ENCODE measurements at places on chromosomes 3 and 15. TPM values are rescaled to one million over a fixed set of nuclear protein-coding genes. Genes with fewer than 3 reads are reported as not detected.
A peak's percentile ranks its signal among the peaks of the same experiment; 100 is the strongest.

CCR3 gene
- not detected for total RNA-seq

NMB gene
- 6.1 TPM for total RNA-seq

MNS1 gene
- 0.53 TPM for total RNA-seq

OR5H2 gene
- total RNA-seq = not detected

TUSC7 gene
- total RNA-seq = not detected

- DNase-seq = peak; percentile 22
Observed at GRCh38 chr3:13091898-13092611, 18.8 kb upstream of the IQSEC1 start.

BRPF1 gene
- total RNA-seq = 24.8 TPM

CLDN11 gene
- 111 TPM for total RNA-seq

DNA sequence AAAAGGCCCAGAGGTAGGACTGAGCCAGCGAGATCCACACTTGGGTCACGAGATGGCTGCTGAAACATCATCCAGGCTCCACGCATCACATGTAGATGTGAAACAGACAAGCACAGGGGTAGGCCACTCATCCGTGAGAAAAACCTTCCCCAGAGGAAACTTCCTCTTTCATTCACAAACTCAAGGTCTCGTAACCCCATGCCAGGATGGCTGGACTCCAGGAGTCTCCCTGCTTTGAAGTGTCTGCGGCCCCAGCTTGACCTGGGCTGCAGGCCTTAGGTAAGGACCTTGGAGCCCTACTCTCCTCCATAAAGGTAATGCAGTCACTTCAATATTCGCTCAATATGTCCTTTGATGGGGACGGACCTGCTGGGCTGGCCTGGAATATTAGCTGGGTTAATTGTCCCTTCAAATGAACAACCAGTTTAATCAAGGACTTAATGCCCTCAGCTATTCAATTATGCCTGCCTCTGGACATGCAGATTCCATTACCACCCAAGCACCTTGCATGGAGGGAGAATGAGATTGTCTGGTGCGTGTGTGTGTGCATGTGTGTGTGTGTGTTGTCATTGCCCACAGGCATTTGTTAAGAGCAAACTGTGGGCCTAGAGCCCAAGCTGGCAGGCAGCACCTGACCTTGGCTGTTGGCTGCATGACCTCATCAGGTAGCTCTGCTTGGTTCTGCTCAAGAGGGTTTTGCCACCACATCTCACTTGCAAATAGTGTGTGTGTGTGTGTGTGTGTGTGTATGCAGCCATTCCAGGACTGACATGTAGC, 186.9 kb upstream of the TLE3 start:
- DNase-seq = no peak

PTX3 gene
- total RNA-seq = 317 TPM

- DNase-seq = no peak
Observed at GRCh38 chr3:191919491-191920026, 458.6 kb downstream of the PYDC2 start.
